ENCODE measurements at places on chromosomes 5 and 9.

- no peak for DNase-seq
These were observed 117.4 kb downstream of the KLHL3 start for GRCh38 chr5:137618476-137618875.

- DNase-seq = no peak
These were observed 1202.4 kb upstream of the SEMA6A start for GRCh38 chr5:117776977-117777376.

- DNase-seq = no peak
These were observed 12.8 kb upstream of the NUP214 start for GRCh38 chr9:131112374-131113154.

GRCh38 chr5:121171834-121172233 lies 679.8 kb upstream of the FTMT start:
- no peak for DNase-seq

- DNase-seq = no peak
These were observed 385.0 kb upstream of the SLC30A5 start for GRCh38 chr5:68708842-68709170.

GRCh38 chr5:43619911-43620310 lies 16.9 kb downstream of the NNT start:
- no peak for DNase-seq

DNA sequence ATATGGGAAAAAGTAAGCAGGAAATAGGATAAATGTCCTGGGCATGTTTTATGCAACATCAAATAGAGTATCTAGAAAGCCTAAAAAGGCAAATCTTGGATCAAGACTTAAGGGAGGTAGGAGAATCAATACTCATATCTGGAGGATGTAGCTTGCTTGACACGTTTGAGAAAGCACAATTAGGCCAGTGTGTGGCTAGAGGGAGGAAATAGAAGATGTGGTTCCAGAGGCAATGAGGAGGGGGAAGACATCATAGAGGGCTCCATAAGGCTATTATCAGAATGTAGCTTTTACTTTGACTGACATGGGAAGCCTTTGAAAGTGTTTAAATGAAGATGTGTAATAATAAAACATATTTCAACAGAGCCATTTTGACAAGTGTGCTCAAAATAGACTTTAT lies 200.7 kb upstream of the CDH12 start:
- no peak for DNase-seq

DNA sequence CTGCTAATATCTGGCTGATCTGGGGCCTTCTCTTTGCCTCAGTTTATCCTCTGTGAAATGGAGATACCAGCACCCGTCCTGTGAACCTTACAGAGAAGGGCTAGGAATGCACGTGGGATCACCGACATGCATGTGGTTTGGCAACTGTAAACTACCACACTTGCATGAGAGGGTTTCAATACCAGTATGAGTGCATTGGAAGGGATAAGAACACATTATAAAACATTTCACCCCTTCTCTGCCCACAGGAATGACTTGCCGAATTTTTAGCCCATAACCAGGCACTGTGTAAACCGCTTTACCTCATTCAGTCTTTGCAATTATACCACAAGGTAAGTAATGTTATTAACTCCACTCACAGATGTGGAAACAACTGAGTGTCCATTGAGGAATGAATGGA lies 8.9 kb upstream of the RAB14 start:
- DNase-seq = peak; percentile 27

DNA sequence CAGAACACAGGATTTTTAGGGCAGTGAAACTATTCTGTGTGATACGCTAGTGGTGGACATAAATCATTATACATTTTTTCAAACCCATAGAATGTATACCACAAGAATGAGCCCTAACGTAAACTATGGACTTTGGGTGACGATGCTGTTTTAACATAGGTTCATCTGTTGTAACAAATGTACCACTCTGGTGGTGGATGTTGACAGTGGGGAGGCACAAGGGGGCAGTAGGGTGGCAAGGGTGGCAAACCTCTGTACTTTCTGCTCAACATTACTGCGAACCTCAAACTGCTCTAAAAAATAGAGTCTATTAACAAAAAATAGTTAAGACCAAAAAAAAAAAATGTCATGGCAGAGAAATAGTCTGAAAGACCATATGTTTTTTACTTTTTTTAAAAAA lies 9.1 kb upstream of the MVB12B start:
- DNase-seq = no peak

DNA sequence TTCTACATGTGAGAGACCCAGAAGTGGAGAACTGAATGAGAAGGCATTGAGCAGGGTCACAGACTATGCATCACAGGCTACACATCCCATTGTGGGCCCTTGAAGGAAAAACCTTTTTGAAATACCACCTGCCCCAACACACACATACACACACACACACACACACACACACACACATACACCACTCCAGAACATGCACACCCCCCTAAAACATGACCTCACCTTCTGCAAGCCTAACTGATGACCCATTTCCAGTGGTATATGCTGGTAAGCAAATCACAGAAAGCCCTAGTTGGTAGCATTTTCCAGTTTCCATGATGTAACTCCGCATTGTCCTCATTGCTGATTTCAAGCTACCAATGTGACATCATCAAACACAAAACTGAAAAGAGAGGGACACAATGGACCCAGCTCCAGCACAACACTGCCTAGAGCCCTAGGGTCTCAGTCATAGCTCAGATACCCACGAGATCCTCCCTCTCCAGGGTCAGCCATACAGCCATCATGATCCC lies 36.4 kb downstream of the THBS4 start:
- DNase-seq = no peak

- peak; percentile 30 for DNase-seq
These were observed 53.7 kb upstream of the ANKH start for GRCh38 chr5:14925326-14925725.

- peak; percentile 68 for DNase-seq
These were observed 8.2 kb downstream of the RAPGEF1 start for GRCh38 chr9:131731644-131732043.

GRCh38 chr9:3948826-3949556 lies 350.9 kb downstream of the GLIS3 start:
- no peak for DNase-seq

- no peak for DNase-seq
These were observed 100.6 kb upstream of the LIFR start for GRCh38 chr5:38657020-38657419.

GRCh38 chr5:58922461-58923171 lies 339.7 kb downstream of the RAB3C start:
- DNase-seq = no peak

DNA sequence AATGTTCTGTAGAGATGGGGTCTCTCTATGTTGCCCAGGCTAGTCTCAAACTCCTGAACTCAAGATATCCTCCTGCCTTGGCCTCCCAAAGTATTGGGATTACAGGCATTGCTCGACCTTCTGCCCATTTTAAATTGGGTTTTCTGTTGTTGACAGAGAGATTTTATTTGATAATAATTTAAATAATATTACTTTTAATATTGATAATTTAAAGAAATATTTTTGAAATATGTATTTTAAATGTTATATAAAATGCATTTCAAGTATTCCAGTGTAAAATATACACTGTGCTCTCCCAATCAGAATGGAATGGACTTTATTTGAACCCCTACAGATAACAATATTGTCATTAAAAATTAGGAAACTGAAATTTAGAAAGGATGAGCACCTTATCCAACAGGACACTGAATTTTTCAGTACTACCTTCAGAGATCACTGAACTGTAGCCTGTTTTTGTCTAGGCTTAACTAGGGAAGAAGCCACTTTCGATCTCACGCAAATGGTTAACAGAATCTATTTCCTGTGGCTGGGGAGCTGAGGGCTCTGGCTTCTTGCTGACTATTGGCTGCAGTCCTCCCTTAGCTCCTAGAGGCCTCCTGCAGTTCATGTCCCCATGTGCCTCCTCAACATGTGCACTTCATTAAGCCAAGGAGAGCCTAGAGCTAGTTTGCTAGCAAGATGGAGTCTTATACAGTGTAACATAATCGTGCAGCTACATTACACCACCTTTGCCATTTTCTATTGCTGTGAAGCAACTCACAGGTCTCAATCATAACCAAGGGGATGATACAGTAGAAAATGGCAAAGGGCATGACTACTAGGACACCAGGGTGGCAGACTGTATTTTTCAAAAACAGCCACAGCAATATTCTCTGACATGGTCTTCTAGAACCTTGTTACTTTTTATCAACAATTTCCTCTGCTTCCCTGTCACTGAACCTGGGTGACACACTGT lies 150.0 kb downstream of the CDC42SE2 start:
- DNase-seq = peak; percentile 62

DNA sequence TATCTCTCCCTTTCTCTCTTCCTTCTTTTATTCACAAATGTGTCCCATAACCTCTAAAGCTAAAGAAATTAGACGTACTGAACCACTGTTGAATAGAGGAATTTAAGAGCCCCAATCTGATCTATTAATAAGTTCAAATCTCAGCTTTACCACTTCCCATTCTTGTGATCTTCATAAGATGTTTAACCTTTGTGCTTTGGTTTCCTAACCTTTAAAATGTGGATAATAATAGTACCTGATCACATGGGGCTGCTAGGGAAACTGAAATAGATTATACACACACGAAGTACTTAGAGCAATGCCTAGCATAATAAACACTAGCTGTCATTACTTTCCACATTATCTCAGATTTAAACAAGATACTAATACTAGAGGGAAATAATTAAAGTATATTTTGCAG lies 324.3 kb upstream of the SEMA6A start:
- DNase-seq = no peak

DNA sequence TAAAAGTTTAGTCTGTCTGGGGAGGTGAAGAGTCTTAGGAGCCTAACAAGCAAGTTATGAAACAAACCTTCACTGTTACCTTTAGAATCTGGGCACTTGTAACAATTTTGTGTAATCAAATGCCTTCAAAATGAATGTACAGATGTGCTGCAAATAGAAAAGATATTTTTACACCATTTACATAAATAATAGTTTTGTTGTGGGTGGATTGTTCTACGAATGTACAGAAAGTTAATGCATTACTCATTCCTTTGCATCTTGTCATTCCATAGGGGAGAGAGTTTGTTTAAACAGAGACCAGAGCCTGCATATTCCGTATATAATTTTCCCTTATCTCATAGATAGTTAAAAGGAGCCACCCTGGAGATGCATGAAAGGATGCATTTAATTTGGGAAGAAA lies 576.9 kb upstream of the SGCD start:
- DNase-seq = no peak

DNA sequence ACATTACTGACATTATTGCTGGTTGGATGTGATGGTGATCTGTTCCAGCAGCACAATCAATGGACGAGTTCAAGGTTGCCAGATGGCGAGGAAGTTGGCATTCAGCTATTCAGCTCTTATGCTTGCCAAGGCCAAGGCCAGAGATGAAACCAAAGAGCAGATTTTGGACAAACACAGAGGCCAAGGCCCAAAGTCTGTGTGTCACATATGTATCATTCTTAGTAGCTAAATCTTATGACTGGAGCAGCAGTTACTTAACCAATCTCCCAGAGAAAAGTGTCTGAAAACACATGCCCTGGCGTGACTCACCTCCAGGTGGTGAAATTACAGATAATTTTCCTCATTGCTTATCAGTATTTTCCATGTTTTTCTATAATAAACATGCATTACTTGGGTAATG lies 189.0 kb upstream of the EGFLAM start:
- no peak for DNase-seq

GRCh38 chr5:316210-317085 lies 5.1 kb upstream of the AHRR start:
- no peak for DNase-seq

DNA sequence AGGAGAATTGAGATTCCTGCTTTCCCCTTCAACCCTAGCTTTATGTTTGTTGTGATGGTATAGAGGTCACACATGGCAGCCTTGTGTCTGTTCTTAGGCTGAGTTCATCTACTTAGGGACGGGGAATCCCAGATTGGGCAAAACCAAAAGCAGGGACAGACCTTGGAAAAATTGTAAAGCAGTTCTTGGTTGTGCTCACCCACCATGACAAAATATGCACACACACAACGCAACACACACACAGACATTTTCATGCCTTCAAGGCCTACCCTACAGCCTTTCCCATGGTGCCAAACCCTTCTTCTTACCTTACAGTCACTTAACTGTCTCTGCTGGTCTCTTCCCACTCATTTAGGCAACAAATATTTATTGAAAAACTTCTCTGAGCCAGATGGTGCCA lies 14.8 kb downstream of the PCDHGC5 start:
- DNase-seq = no peak

DNA sequence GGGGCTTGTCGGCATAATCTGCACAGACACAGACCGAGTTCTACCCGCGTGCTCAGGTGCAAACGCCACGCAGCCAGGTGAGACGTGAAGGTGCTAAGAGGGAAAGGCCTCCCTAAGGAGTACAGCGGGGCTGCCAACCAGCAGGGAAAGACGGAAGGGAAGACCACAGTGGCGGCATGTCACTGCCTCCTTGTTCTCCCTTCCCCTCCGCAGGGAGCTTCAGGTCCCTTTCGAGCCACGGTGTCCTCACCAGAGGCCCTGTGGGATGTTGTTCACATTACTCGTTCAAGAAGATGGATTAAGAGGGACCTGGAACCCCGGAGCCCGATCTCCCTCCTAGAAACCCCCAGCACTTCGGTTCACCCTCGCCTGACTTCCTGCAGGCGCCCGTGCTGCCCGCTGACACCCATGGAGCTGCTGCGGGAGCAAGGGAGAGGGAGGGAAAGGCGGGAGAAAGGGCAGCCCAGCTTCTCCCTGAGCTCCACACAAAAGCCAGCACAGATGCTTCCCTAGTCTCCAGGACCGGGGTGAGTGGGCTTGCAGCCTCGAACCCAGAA lies 686 bp downstream of the BRD9 start:
- no peak for DNase-seq
